ENCODE measurements at places on chromosomes 16 and 17. TPM values are rescaled to one million over a fixed set of nuclear protein-coding genes. Genes with fewer than 3 reads are reported as not detected.

GRCh38 chr16:15690296-15690695, 40.3 kb downstream of the NDE1 start:
- DNase-seq: no peak

DNA sequence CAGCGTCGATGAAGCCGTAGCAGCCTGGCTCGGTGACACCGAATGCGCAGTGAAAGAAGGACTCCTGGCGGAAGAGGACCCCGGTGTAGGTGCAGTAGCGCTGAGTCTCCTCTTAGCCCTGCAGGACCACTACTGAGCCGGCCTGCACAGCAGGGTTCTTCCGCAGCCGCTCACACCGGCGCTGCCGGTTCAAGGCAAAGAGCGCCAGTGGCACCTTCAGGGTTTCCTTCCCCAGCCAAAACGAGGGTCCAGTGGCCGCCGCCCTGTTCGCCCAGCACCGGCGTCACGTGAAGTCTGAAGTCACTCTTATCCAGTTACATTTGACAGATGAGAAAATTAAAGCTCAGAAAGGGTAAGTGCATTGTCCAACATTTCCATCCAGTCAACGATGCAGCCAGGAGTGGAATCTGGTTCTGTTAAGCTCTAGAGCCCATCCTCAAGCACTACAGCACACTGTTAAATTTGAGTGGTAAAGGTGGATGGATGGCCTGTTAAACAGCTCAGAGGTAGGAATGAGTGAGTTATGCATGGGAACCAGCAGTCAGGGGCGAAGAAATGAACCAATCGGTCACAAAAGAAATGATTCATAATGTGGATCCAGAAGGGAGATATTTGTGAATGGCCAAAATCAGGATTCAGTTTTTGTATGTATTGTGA, 50.2 kb upstream of the SMIM36 start:
- no peak for DNase-seq

DNA sequence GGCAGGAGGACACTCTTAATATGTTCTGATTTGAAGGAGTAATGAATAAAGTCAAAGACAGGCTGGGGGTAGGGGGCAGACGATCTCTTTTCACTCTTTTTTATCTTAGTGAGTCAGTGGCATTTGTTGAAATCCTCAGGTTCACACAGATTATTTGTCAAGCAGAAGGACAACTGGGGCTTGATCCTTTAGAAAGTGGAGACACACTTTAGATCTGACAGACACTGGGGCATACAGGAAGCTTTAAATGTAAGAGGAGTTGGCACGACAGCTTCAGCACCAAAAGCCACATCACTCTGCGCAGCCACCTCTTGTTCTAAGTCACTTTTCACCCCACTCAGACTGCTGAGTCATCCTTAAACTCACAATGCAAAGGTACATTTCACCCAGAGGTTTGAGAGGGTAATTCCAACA, 121.5 kb downstream of the STXBP4 start:
- peak; percentile 32 for DNase-seq

GRCh38 chr17:6523330-6523729, 33.0 kb downstream of the PITPNM3 start:
- DNase-seq: peak; percentile 71

DNA sequence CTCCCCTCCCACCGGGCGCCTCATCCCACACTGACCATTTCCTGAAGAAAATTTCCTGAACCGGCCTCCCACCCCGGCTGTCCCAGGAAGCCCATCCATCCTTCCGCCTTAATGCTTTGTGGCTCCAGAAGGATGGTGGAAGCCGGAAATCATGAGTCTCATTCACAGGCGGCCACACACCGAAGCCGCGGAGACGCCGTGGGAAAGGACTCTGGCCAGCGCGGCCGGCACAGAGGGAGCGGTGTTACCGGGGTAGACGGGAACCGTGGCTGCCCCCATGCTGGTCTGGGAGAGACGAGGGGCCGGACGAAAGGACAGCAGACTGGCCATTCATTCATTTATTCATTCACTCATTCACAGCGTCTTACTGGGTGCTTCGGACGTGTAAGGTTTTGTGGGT, 326.8 kb downstream of the SEC14L1 start:
- DNase-seq: no peak

- no peak for DNase-seq
These were observed 30.8 kb upstream of the CBLN1 start for GRCh38 chr16:49312389-49312985.

DNA sequence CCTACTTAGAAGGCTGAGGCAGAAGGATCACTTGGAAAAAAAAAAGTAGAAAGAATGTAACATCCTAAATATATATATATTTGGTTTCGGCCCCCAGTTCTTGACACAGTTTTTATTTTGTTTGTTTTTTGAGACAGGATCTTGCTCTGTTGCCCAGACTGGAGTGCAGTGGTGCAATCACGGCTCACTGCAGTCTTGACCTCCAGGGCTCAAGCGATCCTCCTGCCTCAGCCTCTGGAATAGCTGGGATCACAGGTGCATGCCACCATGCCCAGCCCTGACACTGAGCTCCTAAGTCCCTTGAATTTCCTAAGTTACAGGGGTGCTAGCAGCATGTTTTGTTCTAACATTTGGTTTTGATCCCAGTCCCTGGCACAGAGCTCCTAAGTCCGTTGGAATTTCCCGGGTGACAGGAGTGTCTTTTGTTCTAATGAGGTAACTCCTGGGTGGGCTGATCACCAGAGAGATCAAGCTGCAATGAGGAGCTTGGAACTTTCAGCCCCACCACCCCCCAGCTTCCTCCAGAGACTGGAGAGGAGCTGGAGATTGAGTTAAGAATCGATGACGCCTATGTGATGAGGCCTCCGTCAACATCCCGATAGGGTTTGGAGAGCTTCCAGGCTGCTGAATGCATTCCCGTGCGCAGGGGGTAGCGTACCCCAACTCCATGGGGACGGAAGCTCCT, 20.0 kb downstream of the MXRA7 start:
- no peak for DNase-seq

- DNase-seq: no peak
These were observed 41.7 kb downstream of the CNGB1 start for GRCh38 chr16:57929250-57929649.

- DNase-seq: no peak
These were observed 304.4 kb downstream of the SEC14L1 start for GRCh38 chr17:77444984-77445759.

DNA sequence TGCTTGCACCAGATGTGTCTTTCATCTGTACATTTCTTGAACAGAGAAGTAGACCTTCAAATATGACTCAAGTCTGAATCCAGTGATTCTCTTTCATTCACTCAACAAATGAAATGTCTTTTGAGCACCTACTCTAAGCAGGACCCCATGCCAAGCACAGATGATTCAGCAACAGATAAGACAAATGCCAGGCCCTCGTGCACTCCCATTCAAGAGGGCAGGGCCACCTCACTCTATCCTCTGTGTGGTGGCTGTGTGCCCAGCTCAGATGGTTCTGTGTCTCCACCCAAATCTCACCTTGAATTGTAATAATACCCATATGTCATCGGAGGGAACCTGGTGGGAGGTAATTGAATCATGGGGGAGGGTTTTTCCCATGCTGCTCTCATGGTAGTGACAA, 74.1 kb upstream of the NKD1 start:
- peak; percentile 39 for DNase-seq

DNA sequence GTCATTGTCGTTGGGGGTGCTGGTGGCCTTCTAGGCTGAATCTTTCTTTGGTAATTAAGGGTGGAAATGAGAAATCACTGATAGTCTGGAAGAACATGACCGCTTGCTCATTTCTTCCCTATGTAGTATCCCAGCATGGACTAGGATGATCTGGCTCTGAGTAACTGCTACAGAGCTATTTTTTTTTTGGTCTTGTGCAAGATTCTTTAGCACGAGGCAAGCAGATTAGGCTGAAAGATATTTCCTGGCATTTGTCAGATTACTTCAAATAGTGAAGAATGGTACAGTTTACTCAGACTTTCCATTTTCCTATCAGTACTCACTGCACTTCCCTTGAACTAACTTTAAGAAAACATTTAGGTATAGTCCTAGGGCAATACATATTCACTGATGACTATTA, 89.0 kb downstream of the SYCE1L start:
- DNase-seq: peak; percentile 94

- no peak for DNase-seq
These were observed 68.8 kb upstream of the CREBBP start for GRCh38 chr16:3949287-3949686.

DNA sequence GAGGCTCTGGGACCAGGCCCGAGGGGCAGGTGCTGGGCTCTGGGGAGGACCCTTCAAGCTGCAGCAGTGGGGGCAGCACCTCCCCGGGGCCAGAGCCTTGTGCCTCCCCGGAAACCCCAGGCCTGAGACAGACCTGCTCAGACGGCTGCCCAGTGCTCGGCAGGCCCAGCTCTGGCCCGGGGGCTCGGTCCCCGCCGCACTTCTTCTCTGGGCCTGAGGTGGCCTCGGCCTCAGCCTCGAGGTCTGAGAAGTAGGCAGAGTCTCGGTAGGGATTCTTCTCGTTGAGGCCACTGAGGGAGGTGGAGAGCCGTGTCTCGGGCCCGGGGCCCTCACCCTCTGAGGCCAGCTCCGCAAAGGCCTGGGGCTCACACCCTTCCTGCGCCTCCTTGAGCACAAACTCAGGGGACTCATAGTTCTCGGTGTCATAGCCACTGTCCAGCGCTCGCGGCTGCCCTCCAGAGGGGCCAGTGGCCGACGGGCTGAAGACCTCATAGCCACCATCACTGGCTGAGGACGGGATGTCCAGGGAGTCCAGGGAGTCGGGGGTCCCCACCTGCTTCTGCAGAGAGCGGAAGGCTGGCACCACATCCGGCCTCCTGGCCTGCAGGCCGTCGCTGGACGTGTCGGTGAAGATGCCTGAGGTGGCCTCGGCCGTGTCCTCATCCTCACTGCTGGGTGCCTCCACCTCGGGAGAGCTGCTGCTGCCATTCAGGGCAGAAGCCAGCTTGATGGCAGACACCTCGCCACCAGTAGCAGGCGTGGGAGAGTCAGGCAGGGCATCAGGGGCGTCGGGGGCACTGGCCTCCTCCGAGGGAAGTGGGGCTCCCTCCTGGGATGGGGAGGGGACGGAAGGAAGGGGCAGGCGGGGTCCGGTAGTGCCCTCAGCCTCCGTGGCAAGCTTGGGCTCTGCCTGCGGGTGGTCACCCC, 44.3 kb upstream of the PVALEF start:
- DNase-seq: no peak

- no peak for DNase-seq
These were observed 86.6 kb downstream of the PRKCB start for GRCh38 chr16:23922406-23922805.

GRCh38 chr17:27290916-27291598, 2.9 kb upstream of the WSB1 start:
- no peak for DNase-seq

- no peak for DNase-seq
These were observed 8.2 kb downstream of the PDE6G start for GRCh38 chr17:81648013-81648706.

GRCh38 chr17:5391678-5392077, 27.8 kb downstream of the NUP88 start:
- DNase-seq: no peak

DNA sequence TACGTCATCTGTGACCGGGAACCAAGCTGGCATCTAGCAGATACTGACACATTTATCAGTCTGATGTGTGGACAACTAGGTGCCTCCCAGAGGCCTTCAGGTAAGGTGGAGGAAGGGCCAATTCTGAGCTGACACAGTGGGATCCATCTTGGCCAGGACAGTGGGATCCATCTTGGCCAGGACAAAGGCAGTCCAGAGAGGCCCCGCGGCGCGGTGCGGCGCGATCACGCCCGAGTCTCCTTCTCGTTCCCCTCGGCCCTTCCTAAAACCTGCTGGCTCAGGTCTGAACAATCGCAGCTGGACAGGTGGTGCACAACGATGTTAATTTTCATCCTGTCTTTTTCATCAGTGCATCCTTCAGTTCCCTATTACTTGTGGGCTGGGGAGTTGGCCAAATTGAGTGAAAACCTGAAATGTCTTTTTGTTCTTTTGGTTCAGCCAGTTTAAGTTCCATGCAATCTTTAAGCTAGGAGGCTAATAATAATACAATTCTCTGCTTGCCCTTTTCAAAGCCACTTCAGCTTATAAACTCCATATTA, 486 bp upstream of the WSB1 start:
- DNase-seq: no peak

DNA sequence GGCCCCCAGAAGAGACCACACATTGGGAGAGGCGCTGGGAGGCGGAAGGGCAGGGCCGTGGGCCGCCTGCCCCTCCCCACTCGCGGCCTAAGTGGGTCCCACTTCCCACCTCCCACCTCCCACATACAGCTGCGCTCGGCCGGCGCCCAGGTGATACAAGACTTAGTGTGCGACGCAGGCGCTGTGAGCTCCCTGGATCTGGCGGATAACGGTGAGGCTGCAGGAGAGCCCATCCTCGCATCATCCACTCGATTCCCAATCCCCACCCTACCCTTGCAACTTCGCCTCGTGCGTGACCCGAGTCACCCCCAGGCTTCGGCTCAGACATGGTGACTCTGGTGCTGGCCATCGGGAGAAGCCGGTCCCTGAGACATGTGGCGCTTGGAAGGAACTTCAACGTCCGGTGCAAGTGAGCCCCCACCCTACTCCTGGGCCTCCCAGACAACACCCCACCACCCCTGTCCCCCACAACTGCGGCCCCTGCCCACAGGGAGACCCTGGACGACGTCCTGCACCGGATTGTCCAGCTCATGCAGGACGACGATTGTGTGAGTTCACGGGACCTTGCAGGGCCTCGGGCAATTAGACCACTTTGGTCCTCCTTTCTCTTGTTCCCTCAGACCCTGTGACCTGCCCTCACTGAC, 3.9 kb downstream of the CARMIL2 start:
- DNase-seq: no peak

DNA sequence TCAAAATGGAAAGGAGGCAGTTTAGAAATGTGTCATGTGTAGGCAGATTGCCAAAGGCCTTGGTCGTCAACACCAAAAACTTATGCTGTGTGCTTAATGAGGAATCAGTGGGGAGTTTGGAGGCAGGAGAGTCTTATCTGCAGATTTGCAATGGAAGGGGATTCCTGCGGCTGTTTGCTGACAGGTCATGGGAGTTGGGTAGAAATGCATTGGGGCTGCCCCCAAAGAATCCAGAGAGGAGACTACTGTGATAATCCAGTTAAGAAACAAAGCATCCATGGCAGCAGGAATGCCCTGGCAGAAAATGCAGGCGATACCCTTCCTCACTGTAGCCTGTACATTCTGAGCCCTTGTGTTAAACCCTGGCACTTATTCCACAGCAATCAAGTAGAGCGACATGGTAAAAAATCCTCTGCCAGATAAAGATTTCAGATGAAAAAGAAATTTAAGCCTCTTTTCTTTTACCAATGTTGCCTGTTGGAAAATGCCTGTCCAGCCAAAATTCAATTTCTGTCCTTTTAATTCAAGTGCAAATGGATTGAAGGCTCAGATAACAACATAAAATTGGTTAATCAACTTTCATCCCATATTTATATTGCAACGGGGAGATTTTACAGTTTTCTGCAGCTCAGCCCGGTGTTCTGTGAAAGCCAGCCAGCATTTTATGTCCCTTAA, 491.0 kb upstream of the CDH5 start:
- DNase-seq: peak; percentile 6

GRCh38 chr17:539766-540165, 174.9 kb downstream of the VPS53 start:
- DNase-seq: no peak

Gene SRP68
- 30.5 TPM for total RNA-seq

Gene SMIM36
- not detected for total RNA-seq

Gene SHISA9
- 0.10 TPM for total RNA-seq

Gene GUCY2D
- total RNA-seq: not detected

Gene CCL2
- total RNA-seq: 0.51 TPM

Gene GP2
- not detected for total RNA-seq

Gene CACNG3
- total RNA-seq: not detected

Gene TBC1D3K
- total RNA-seq: 1.2 TPM

Gene GAS2L2
- total RNA-seq: 0.05 TPM

Gene FAM20A
- total RNA-seq: not detected

Gene RAMP2
- total RNA-seq: 0.40 TPM
